Brain (organoid and tissue), 16 donors: ENCODE measurements at places on chromosomes 3 and 15. TPM values are rescaled to one million over a fixed set of nuclear protein-coding genes. Genes with fewer than 3 reads are reported as not detected.

GRCh38 chr3:12198301-12198700 is 39.6 kb upstream of the TIMP4 start:
- DNase-seq: no peak

Gene AHSG
- polyA plus RNA-seq: not detected

DNA sequence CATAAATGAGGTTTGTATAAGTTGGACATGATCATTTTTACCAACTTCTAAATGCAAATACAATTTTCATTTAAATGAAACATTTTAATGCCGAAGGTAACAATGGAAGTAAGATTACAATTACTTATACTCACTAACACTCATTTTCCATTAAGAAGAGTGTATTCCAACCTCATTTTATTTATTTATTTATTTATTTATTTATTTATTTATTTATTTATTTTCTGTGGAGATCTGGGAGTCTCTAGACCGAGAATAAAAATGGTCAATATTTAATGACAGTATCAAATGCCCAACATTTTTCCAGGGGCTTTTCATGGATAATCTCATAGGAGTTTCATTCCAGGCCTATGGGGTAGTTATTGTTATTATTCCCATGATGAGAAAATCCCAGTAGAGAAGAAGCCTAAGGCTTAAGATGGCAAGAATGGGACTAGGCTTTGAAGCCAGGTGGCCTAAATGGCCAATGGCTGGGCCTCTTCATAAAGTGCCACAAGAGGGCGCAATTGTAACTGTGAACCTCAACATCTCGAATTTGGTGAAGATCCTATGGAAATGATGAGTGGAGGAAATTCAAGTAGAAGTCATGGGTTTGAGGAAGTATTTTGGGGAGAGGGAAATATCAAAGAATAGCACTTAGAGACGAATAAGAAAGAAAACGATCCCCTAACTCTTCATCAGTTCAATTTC is 21.3 kb downstream of the VGLL3 start:
- DNase-seq: no peak

Gene ABHD6
- polyA plus RNA-seq: 19.4 TPM

DNA sequence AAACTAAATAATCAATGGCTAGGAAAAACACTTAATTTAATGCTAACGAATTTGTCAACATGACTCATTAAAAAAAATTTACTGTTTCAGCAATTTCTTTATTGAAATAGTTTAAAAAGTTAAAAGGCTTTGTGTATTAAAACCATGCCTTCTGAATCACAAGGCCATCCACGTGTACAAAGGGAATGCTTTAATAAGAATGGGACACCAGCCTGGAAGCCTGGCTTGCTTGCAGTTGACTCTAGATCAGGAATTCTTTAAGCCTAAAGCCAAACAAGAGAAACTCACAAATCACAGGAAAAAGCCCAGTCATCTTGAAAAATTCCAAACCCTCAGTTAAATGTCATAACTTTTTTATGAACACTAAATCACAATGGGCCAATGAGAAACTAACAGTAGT is 137.6 kb downstream of the PEAK1 start:
- DNase-seq: no peak

DNA sequence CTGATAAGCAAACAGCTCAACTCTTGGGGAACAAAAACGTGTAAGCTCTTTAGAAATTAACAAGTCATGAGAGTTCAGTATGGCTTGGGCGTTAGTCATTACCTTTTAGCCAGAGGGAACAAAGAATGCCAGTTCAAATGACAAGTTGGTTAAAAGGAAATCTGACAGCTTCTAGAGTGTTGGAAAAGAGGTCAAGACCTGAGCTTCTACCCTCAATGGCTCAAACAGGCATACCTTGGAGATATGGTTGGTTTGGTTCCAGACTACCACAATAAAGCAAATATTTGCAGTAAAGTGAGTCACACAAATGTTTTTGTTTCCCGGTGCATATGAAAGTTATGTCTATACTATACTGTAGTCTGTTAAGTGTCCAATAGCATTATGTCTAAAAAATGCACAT is 136.1 kb downstream of the CACNA1D start:
- DNase-seq: no peak

- DNase-seq: no peak
Measured at GRCh38 chr15:90903733-90904536, 833 bp downstream of the MAN2A2 start.
